Stimulated activated CD8-positive, alpha-beta memory T cell treated with anti-CD3 and anti-CD28 coated beads, Interleukin-12 subunit alpha, Interleukin-12 subunit beta, amount 100 ng/mL, for 4 hours (primary cell): ENCODE measurements at places on chromosomes 13 and 19.

DNA sequence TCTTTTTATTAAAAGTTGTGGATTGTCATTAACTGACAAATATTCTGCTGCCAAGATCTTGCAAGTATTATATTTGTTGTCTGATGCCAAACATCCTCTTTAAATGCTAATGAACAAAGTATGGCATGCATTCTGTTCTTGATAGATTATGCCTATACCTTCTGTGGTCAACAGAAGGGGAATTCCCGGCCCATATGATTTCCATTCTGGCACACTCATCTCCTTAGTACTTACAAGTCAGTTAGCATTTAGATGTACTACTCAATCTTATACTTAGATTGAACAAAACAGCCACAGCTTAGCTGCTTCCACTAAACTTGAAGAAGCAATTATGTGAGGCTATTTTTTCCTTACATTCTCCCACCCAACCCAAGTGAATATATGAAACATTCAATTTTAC, 246.1 kb upstream of the DACH1 start:
- no peak for DNase-seq

GRCh38 chr19:9009935-9010651, at the start of gene MUC16:
MUC16 (minus strand) TSS chr19:9010409.
- DNase-seq, result no peak

DNA sequence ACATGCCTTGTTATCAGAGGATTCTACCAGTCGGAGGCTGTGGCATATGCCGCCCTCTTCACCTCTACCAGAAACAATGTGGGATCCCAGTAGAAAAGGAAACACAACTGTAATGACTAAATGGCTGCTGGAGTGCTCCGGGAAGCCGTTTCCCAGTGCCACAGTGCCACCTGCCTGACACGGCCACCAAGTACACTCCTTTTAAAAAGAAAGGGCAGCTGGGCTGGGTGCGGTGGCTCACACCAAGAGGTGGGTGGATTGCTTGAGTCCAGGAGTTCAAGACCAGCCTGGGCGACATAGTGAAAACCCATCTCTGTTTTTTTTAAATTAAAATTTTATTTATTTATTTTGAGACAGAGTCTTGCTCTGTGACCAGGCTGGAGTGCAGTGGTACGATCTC, 67.3 kb downstream of the TRPM4 start:
- no peak for DNase-seq

DNA sequence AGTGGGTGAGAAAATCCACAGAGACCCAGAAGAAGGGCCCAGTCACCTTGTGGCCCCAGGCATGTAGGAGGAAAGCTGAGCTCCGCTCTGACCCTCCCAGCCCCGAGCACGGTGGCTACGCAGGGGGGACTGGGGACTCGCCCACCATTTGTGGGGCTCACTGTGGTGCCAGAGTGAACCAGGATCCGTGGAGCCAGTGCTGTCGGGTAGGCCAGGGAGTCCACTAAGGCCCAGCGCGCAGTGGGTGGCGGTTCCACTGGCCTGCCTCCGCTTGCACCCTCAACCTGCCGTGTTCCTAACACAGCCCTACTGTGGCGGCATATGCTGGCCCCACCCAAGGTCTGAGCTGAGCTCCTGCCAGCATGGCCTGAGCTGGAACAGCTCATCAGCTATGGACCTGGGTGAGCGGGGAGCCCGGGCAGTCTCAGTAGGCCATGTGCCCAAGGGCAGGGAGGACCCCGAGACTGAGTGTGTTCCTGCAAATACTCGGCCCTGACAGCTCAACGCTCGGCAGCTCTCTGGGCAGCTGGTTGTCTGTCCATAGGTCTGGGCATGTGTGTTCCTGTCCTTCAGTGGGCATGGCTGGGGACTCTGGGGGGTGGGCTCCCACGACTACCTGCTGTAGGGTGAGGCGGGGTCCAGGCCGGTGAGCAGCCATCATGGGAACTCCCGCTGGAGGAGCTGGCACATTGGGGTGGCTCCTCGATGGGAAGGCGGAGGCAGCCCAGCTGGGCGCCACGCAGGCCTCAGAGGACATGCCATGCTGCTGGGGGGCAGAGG, 36.6 kb downstream of the CEBPG start:
- no peak for DNase-seq

GRCh38 chr13:95926231-95926630, 127.0 kb downstream of the UGGT2 start:
- no peak for DNase-seq

- no peak for DNase-seq
These were observed 149.3 kb upstream of the KL start for GRCh38 chr13:32866921-32867320.

DNA sequence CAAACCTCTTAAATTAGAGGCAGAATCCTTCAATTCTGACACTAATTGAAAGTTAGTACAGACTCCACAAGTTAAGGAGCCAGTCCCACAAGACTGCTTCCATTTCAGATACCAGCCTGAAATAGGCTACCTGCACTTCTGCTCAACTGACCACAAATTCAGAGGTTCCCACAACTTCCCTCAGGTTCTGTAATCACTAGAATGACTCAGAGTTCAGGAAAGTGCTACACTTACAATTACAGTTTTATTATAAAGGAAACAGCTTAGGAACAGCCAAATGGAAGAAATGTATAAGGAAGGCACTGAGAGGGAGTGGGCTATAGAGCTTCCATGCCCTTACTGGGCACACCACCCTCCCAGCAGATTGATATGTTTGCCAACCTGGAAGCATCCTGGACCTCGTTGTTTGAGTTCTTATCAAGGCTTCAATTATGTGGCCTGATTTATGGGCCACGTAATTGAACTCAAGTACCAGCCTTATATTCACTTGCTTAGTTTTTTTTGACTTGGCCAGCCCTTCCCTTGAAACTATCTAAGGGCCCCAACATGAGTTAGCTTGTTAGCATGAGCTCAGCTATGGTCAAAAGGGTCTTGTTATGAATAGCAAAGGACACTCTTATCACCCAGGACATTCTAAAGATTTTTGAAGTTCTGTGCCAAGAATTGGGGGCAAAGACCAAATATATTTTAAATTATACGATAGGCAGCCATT, 25.9 kb downstream of the NBEA start:
- DNase-seq, result no peak

- DNase-seq, result no peak
These were observed 18.1 kb upstream of the EID2 start for GRCh38 chr19:39557811-39558623.

DNA sequence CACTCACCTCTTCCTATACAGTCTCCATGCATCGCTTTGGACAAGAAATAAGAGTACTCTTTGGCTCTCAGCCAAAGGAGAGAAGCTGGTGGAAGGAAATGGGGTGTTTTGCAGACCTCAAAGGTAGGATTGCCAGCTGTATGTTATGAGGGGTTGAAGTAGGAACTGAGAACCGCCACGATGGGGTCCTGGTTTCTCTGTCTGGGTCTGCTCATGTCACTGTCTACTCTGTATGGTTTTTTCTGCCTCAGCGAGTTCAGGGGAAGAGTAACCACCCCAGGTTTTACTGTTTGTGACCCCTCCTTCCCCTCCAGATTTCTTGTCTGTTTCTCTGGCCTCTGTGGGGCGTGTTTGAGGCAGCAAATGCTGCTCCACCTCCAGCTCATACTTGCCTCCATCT, 4.1 kb downstream of the ZNF805 start:
- DNase-seq, result no peak

DNA sequence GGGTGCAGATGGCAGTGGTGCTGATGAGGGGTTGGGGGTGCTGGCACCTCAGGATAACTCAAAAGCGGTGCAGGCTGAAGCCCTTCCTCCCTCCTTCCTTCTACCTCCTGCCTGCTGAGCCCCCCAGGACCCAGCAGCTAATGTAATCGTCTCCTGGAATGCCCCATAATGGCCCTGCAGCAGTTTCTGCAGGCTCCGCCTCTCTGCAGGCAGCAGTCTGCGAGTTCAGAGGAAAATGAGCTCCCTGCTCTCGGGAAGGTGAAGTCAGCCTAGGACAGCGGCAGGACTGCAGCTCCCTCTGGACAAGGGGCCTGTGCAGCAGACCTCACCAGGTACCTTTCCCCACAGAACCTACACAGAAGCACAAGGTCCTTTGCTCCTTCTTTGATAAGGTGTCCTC, 130.9 kb downstream of the ZDHHC20 start:
- DNase-seq, result no peak

DNA sequence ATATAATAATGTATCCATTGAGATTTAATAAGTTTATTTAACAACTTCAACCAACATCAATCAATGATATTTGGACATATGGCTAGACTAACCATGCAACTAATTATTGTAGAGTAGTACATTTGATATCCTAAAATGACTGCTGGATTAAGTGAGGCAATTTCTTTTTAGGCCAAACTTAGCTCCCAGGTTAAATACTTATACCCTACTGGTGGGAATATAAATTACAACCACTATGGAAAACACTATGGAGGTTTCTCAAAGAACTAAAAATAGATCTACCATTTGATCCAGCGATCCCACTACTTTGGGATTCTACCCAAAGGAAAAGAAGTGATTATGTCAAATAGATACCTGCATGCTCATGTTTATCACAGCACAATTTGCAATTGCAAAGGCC, 345.8 kb downstream of the RBM26 start:
- DNase-seq, result no peak

- DNase-seq, result no peak
These were observed 61.7 kb downstream of the ZNF627 start for GRCh38 chr19:11658970-11659369.

DNA sequence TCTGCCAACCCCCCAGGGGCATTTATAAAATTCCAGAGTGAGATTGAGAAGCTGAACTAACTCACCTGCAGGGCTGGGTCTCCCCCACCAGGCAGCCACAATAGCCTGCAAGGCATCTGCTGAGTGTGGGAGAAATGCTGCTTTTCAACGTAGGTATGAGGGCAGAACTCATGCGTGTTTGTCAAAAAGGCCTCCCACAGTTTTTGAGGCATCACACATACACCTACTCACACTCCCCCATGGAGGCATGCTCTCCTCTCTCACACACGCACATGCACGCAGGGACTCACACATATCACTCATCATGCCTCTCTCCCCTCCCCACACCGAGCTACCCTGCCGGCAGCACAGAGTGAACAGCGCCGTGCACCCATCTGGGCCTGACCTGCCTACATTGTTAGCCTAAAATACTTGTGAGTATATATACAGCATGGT, 390.5 kb downstream of the FGF9 start:
- peak; percentile 56 for DNase-seq

- no peak for DNase-seq
These were observed 25.2 kb downstream of the MARK4 start for GRCh38 chr19:45276284-45276687.

- DNase-seq, result no peak
These were observed 9.5 kb upstream of the INSL3 start for GRCh38 chr19:17830567-17831418.

DNA sequence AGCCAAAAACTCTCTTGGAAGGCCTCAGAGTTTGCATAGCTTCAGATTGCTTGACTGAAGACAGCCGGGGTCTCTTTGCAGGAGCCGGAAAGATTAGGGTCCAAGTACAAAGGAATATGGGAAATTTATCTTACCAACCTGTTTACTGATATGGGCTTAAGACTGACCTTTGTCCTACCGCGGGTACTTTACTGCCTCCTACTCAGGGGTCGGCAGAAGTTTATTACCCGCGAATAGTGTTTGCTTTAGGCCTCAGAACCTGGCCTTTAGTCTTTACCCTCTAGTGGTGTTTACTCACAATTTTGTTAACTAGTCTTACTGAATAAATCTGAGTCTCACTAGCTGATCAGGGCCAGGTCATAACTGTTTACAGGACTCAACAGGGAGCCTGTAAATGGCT, 765.4 kb upstream of the SPRY2 start:
- no peak for DNase-seq

GRCh38 chr19:18441804-18442788, 4.2 kb upstream of the ISYNA1 start:
- DNase-seq, result no peak

GRCh38 chr13:54637366-54637765, 1608.8 kb downstream of the OLFM4 start:
- no peak for DNase-seq

DNA sequence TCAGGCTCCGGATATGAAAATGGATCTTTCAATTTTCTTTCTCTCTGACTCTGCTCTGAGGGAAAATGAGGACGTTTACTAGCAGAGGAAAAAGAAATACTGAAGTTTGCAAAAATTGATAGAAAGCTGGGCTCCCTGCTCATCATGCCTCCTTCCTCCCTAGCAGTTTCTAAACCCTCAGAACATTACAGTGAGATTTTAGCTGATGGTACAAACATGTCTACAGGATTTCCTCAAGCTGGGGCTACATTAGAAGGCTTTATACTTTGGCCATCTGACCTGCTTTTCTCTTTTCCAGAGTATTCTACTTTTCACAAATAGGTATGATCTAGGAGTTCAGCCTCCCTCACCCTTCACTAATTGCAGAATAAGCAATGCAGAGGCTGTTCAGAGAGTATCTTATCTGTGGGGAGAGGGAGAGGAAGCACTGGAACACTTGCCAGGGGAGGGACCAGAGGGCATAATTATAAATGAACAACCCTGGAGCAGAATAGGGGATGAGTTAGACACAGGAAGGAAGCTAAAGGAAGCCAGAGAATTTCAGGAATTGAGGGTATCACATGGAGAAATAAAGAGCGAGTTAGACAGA, 30.0 kb downstream of the CEACAM1 start:
- DNase-seq, result no peak

DNA sequence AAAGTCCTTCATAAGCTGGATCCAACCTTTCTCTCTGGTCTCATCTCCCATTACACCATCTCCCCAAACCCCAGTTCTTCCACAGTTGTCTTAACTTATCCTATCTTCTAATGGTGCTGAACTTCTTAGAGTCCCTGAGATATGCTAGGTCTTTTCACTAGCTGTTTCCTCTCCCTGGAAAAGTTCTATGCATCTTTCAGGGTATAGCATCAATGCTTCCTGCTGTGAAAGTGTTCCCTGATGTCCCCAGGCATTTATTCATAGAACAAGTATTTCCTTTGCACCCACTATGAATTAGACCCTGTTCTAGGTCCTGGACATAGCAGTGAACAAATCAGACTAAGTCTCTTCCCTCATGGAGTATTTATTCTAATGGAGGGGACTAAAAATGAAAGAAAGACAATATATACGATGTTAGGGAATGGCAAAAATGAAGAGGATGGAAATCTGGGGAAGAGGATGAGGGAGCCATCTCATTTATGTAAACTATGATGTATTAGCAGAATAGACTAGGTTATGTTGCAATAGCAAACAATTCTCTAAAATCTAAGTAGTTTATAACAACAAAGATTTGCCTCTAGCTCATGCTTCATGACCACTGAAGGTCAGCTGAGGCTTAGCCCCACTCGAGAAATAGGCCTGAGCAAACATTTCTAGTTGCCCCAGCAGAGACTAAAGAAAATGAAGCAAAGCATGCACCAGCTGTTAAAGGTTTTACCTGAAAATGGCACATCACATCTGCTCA, 120.0 kb downstream of the CYSLTR2 start:
- DNase-seq, result no peak

DNA sequence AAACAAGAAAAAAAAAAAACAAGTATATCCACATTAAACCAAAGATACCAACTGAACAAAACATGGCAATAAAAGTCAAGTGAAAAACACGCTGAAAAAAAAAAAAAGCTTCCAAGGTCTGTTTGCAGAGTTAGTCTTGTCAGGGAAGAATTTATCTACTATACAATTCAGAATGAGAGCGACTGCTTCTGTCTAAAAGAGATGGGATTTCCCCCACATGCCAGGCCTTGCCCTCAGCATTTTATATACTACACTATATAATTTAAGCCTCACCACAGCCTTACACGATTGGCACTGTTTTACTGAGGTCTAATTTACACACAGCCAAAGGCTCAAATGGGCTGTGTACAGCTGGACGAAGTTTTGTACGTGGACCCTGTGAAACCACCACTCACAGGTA, 67.3 kb downstream of the FOXO1 start:
- DNase-seq, result no peak

GRCh38 chr13:50801087-50801931, 42.2 kb downstream of the DLEU7 start:
- DNase-seq, result peak; percentile 8

- no peak for DNase-seq
These were observed 24.0 kb upstream of the TEX29 start for GRCh38 chr13:111296417-111296816.
